ENCODE measurements at places on chromosomes 3 and 15.

GRCh38 chr3:178075344-178075743 is 460.9 kb upstream of the KCNMB2 start:
- DNase-seq = no peak

DNA sequence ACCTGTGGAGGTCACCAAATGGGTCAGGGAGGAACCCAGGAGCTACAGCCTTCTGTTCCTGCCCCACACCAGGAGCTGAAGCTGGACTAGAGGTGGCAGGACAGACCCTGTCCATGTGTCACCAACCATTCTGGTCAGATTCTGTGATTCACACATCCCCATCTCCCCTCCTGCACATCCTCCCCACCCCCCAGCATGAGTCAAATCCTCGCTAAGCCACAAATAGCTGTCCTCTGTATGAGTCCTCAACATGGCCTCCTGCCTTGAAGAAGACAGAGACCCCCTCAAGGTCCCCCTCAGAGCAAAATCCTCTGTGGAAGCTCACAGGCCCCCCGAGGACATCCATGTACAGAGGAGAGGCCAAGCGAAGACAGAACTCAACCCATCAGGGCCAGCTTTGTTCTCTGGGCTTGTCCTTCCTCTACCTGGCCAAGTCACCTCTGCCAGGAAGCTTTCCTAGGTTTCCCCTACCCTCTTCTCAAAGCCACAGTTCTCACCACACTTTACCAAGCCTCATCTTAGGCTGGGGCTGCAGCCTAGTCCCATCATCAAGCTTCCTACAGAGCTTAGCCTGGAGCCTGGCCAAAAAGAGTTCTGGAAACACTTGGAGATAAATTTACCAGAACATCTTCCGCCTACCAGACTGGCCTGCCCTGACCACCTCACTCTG is 17.1 kb downstream of the CACNA2D2 start:
- DNase-seq = no peak

GRCh38 chr15:34584996-34585395 is 1.5 kb upstream of the GOLGA8B start:
- DNase-seq = no peak

- no peak for DNase-seq
Observed at GRCh38 chr15:67225336-67225735, 29.1 kb downstream of the AAGAB start.

- peak; percentile 37 for DNase-seq
Observed at GRCh38 chr3:100882571-100882984, 110.6 kb downstream of the ABI3BP start.

DNA sequence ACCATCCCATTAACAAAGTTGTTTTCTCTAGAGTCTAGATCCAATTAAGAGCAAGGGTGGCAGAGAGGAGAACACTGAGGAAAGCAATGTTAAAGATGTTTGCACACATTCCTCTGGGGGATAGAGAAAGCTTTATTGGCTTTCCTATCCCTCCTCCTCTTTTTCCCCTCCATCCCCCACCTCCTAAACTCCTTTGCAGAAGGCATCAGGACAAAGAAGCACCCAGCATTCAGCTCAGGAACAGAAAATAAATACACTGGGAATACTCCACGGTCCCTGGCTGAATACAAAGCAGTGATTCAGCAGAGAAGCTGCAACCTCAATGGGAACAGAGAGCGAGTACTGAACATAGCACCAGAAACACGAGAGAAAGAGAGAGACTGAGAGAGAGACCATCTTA is 21.9 kb downstream of the LSAMP start:
- DNase-seq = no peak

GRCh38 chr3:58529516-58530353 is 7.3 kb downstream of the ACOX2 start:
- DNase-seq = no peak

DNA sequence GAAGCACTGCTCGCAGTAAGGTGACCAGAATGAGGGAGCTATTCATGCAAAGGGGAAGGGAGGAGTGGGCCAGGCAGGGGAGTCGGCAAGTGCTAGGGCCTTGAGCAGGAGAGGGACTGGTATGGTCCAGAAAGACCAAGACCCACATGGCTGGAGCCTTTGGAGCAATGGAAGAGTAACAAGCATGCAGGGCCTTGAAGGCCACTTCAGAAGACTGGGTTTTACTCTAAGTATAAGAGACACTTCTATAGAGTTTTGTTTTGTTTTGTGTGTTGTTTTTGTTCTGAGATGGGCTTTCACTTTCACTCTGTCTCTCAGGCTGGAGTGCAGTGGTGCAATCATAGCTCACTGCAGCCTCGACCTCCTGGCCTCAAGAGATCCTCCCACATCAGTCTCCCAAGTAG is 42.0 kb downstream of the BFSP2 start:
- DNase-seq = no peak

- DNase-seq = no peak
Observed at GRCh38 chr15:81724536-81724935, 321.3 kb downstream of the MEX3B start.

- no peak for DNase-seq
Observed at GRCh38 chr3:61186030-61186429, 65.2 kb downstream of the FHIT start.

DNA sequence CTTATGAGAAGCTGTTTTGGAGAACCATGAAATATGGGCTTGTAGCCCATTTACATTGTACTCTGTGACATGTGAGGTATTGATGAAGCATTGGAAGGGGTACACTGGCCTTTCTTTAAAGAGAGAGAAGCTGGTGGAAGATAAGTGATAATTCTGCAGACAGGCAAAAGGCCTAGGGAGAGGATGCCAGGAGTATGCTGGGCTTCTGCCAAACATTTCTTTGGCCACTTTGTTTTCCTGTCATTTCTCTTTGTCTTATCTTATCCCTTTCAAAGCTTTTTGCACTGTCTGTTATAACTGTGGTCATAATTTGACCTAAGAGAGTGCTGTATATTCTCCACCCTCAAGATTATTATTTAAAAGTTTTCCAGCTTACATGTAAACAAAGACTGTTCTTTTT is 109.6 kb upstream of the SEMA6D start:
- DNase-seq = no peak

DNA sequence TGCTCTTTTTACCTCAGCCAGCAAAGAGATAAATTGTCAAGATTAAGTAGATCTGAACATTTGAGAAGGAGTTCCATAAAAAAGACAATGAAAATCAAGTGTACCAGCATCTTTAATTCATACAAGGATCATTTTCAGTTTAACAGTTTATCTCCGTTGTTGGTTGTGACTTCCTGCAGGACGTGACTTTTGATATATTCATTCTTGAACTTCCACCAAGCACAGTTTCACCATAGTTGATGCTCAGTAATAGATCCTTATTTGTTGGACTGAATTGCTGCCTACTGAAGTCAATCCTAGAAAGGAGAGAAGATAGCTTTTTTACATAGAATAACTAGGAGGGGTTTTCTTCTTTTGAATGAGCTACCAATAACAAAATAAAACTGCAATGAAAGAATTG is 408.2 kb downstream of the LPP start:
- DNase-seq = no peak

GRCh38 chr3:101879623-101880284 is 30.4 kb downstream of the NFKBIZ start:
- DNase-seq = no peak

DNA sequence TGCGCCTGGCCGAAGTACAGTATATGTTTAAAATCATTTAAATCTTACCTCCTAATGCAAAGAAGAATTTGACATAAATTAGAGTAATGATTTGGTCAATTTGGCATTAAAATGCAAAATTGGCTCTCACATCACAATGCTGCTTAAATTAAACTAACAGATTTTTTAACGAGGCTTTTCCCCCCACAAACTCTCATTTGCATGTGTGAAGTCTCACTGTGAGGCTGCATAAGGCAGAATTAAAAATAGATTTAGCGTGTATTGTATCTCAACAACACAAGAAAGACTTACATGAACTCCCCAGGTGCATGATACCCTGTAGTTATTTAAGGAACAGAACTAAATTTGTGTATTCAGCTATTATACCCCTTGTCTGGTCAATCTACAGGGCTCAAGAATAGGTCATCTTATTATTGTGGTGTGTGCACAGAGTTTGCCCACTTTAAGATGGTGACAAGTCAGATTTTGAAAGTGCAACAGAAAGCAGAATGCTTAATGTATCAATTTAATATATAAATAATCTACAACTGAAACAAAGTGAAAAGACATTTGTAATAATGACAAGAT is 897.9 kb downstream of the EPHA3 start:
- DNase-seq = no peak

DNA sequence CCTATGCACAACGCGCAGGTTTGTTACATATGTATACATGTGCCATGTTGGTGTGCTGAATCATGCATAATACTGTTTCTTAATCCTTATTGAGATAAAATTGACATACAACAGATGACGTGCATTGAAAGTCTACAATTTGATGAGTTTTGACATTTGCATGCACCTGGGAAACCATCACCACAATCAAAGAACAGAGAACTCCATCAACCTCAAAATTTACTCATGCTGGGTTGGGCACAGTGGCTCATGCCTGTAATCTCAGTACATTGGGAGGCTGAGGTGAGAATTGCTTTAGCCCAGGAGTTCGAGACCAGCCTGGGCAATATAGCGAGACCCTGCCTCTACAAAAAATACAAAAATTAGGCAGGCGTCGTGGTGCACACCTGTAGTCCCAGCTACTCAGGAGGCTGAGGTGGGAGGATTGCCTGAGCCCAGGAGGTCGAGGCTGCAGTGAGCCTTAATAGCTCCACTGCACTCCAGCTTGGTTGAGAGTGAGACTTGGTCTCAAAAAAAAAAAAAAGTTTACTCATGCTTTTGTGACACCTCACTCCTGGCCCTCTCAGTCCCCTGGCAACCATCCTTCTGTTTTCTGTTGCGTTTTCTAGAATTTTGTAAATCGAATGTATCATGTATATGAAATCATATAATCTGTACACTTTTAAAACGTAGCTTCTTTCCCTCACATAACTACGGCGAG is 56.6 kb downstream of the BHLHE40 start:
- DNase-seq = no peak

DNA sequence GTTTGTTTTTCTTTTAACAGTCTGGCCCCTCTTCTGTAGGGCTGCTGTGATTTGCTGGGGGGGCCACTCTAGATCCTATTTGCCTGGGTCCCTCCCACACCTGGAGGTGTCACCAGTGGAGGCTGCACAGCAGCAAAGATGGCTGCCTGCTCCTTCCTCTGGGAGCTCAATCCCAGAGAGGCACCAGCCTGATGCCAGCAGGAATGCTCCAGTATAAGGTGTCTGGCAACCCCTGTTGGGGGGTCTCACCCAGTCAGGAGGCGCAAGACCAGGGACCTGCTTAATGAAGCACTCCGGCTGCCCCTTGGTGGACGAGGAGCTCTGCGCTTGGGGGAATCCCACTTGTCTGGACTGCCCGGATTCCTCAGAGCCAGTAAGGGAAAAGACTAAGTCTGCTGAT is 118.3 kb downstream of the GAP43 start:
- no peak for DNase-seq

DNA sequence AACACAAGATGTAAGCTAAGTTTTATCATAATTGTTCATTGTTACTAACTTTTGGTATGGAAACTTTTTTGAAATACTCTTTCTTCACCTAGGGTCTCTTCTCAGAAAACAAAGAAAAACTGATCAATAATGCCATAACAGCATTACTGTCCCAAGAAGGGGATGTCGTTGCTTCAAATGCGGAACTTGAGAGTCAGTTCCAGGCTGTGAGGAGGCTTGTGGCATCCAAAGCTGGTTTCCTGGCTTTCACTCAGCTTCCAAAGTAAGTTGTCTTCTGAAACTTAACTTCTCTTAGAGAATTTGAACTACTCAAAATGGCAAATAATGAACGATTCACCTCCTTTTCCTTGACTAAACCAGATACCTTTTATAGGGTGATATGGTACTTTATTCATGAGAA is 39.3 kb downstream of the DNAJC13 start:
- DNase-seq = no peak

GRCh38 chr3:170517242-170517945 is 68.5 kb downstream of the SLC7A14 start:
- DNase-seq = no peak

- DNase-seq = no peak
Observed at GRCh38 chr15:73493922-73494321, 51.0 kb downstream of the REC114 start.

DNA sequence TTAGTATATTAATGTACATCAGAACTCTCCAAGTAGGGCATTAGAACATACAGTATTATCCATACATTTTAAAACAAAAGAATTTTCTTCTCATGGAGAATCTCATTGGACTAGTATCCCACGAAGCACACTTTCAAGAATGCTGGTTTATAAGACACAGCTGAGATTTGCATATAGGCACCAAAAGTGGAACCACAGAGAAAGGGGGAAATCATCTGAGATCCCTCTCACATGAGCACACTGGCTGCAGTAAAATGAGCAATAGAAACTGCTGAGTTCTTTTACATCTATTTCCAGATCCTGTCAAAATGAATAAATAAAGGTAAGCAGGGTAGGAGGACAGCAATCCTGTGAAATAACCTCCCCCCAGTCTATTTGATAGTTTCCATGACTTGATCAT is 665.3 kb downstream of the FHIT start:
- DNase-seq = no peak

GRCh38 chr15:32870240-32871033 is 152.6 kb downstream of the GREM1 start:
- DNase-seq = no peak

DNA sequence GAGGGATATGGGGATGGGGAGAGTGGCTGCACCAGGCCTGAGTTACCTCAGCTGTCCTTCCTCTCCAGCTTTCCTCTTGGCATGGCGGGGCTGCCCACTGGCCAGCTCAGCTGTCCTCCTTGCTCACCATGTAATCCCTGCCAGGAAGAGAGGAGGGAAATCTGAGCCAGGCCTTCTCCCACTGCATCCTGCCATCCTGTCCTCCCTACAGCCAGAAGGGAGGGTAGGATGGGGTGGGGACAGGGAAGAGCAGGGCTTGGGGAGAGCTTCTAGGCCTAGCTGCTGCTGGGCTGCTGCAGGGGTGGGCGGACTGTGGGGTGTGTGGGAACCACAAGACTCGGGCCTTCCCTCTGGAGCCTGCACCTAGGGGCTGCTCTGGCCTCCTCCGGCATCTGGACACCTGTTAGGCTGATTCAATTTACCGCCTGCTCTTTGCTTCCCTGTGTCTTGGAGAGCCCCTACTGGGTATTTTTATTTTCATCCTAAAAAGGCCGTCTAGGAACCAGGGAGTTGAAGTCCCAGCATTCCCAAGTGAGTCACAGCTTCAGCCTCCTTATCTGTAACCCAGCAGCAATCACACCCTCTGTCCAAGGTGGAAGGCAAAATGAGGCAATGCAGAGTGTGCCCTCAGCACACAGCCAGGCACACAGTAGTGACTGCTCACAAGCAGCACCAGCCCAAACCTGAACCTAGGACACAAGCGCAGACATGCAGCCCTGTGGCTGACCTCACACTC is 13.1 kb upstream of the KY start:
- DNase-seq = peak; percentile 76

GRCh38 chr3:56860351-56860750 is 58.6 kb upstream of the ARHGEF3 start:
- no peak for DNase-seq
